Suprapubic skin (tissue), 4 donors: ENCODE measurements at places on chromosomes 3 and 15.

- no peak for DNase-seq
- H3K36me3 ChIP-seq = no peaks in the 10 kb centered on the region
- no peak overlapping the region for H3K4me3 ChIP-seq
Observed at GRCh38 chr15:53133255-53133850, 343.2 kb upstream of the ONECUT1 start.

GRCh38 chr3:131162516-131162915 lies 135.8 kb downstream of the NEK11 start:
- no peak overlapping the region for H3K27ac ChIP-seq
- H3K36me3 ChIP-seq = no peaks in the 10 kb centered on the region
- H3K4me3 ChIP-seq = no peak overlapping the region

DNA sequence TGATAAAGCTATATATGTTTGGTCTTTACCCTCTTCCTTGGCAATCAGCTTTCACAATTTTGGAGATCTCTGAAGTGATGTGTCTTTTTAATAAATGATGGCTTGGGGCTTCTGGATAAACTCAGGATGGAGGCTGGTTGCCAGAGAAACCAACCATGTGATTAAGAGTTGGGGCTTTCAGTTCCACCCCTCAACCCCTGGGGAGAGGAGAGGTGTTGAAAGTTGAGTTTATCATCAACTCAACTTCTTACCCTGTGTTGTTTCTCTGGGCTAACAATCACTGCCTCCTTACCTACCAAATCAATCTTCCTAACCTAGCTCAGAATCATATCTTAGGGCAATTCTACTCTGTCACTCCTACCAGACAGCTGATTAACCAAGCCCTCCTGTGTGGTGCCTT lies 735.8 kb downstream of the ZPLD1 start:
- no peak overlapping the region for H3K4me3 ChIP-seq
- H3K27ac ChIP-seq = no peak overlapping the region
- H3K36me3 ChIP-seq = no peaks in the 10 kb centered on the region

- peaks cover 18% of the 10 kb centered on the region for H3K36me3 ChIP-seq
- no peak for DNase-seq
- H3K27ac ChIP-seq = no peak overlapping the region
- no peaks in the 10 kb centered on the region for H3K4me1 ChIP-seq
- no peaks in the 10 kb centered on the region for H3K27me3 ChIP-seq
- no peak overlapping the region for H3K4me3 ChIP-seq
Observed at GRCh38 chr3:124656531-124656930, 73.7 kb upstream of the UMPS start.

GRCh38 chr3:140472306-140473020 lies 205.4 kb upstream of the TRIM42 start:
- no peaks in the 10 kb centered on the region for H3K27me3 ChIP-seq
- H3K4me3 ChIP-seq = no peak overlapping the region
- H3K36me3 ChIP-seq = no peaks in the 10 kb centered on the region
- DNase-seq = no peak

GRCh38 chr3:72694398-72694797 lies 153.8 kb downstream of the SHQ1 start:
- no peak for DNase-seq
- H3K4me3 ChIP-seq = no peak overlapping the region
- H3K4me1 ChIP-seq = no peaks in the 10 kb centered on the region
- no peaks in the 10 kb centered on the region for H3K27me3 ChIP-seq
- H3K27ac ChIP-seq = no peak overlapping the region

GRCh38 chr3:187679638-187680396 lies 9.6 kb upstream of the SST start:
- H3K36me3 ChIP-seq = no peaks in the 10 kb centered on the region
- no peaks in the 10 kb centered on the region for H3K4me1 ChIP-seq
- H3K4me3 ChIP-seq = no peak overlapping the region
- no peak overlapping the region for H3K27ac ChIP-seq
- peaks cover 6% of the 10 kb centered on the region for H3K27me3 ChIP-seq

DNA sequence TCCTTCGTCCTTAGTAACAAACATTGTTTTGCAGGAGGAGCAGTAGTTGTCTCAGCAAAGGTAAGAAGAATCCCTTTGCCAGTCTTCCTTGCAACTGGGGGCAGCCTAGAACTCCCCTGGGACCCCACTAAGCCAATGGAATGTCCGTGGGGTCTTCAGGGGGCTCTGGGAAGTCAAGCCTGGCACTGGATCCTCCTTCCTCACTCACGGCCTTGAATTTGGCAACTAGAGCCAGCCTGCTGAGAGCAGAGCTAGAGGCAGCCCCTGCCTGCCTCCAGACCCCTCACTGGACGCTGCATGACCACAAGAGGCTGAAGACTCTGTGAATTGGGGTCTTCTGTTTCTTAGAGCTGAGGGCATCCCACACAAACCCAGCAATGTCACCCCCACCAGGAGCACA lies 18.6 kb upstream of the PRR23E start:
- peaks cover 35% of the 10 kb centered on the region for H3K27me3 ChIP-seq
- DNase-seq = no peak
- no peaks in the 10 kb centered on the region for H3K36me3 ChIP-seq
- H3K4me1 ChIP-seq = peaks cover 3% of the 10 kb centered on the region
- no peak overlapping the region for H3K27ac ChIP-seq

- no peaks in the 10 kb centered on the region for H3K27me3 ChIP-seq
- no peak overlapping the region for H3K4me3 ChIP-seq
- H3K27ac ChIP-seq = no peak overlapping the region
Observed at GRCh38 chr15:86403914-86404583, 324.4 kb downstream of the AGBL1 start.

DNA sequence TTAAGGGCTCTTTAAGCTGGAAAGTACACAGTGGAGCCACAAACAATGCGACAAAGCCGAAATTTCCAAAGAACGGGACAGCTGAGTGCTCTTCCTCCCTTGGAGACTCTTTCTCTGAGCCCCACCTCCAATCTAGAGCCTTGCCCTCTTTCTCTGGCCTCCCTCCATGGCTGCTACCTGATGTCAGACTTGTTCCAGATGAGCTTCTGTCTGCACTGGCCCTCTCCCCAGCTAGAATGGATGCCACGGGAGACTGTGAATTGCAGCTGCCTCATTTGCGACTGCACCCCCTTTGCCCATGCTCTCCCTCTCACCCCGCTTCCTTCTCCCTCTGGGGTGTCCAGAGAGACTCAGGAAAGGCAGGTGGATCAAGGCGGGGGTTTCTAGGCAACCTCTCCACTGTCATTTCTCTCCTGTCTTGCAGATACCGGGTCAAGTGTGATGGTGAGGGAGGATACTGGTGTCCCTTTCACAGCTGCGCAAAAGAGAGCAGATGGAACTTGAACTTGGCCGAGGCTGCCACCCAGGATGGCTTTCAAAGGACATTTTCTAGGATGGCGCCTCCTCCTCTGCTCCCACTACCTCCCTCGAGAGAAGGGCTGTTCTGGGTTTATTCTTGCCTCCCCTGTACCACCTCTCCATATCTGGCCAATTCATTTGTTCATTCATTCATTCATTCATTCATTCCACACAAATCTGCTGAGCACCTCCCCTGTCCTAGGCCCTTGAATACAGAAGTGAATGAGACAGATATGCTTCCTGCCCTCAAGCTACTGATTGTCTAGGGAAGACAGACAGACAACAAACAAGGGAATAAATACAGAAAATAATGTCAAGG lies 12.8 kb downstream of the ATP2B2 start:
- H3K4me3 ChIP-seq = no peak overlapping the region
- H3K36me3 ChIP-seq = no peaks in the 10 kb centered on the region
- peaks cover 2% of the 10 kb centered on the region for H3K4me1 ChIP-seq
- DNase-seq = no peak
- no peaks in the 10 kb centered on the region for H3K27me3 ChIP-seq

DNA sequence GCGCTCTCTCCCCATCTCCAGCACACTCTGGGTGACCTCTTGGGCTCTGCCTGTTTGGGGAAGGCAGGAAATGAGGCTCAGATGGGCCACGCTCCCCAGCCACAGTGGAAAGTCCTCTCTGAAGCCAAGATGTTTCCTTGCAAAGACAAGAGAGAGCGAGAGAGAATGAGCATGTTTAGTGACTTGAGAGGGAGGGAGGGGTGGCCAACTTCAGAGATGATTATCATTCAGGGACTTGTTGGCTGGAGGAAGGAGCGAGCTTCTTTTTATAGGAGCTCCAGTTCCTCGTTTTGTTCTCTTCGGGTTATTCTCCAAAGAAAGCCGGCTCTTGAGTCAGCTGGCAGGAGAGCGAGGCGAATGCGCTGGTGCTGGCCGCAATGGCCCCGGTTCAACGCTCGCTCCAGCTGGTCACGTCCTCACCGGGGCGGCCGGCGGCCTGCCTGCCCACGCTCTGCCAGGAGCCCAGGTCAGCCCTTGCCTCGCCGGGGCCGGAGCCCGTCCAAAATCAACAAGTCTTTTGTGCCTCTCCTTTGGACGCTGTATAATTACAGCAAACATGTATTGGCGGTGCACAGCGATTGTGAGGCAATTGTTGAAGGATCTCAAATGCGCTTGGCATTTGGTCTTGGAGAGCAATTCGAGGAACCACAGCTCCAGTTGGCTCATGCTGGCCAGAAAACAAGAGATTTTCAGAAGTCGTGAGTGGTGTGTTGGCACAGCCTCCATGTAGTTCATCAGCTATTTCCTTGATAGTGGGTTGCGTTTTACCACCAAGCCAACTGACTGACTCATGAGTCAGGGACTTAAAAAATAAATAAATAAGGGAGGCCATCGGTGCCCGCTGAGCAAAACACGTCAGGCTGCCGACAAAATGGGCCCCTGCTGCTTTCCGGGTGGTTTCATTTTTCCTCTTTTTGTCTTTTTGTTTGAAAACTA lies 288.6 kb downstream of the UACA start:
- H3K4me1 ChIP-seq = peaks cover 34% of the 10 kb centered on the region
- H3K27me3 ChIP-seq = no peaks in the 10 kb centered on the region

DNA sequence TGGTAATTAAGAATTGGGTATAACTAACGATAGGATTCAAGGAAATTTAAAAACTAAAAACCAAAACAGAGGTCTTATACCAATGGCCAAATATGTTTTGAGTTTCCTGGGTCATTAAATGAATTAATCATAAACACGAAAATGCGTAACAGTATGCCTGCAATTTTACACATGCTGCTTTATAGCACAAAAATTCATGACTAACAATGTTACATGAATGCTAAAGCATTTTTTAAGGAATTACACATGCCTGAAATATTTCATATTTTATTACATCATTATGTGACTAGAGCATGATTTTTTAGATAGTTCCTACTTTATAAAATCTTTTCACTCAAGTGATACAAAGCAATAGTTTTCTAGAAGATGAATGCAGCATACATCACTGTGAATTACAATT lies 74.7 kb downstream of the ZNF148 start:
- H3K27me3 ChIP-seq = no peaks in the 10 kb centered on the region
- no peaks in the 10 kb centered on the region for H3K4me1 ChIP-seq
- peaks cover 2% of the 10 kb centered on the region for H3K36me3 ChIP-seq
- H3K27ac ChIP-seq = no peak overlapping the region
- H3K4me3 ChIP-seq = no peak overlapping the region

DNA sequence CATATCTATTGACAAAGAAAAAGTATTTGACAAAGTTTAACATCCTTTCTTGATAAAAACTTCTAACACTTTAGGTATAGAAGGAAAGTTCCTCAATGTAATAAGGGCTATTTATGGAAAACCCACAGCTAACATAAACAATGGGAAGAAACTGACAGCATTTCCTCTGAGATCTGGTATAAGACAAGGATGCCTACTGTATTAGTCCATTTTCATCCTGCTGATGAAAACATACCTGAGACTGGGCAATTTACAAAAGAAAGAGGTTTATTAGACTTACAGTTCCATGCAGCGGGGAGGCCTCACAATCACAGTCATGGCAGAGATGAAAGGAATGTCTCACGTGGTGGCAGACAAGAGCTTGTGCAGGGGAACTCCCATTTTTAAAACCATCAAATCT lies 17.8 kb upstream of the CLDN1 start:
- H3K4me1 ChIP-seq = peaks cover 12% of the 10 kb centered on the region
- no peaks in the 10 kb centered on the region for H3K36me3 ChIP-seq
- no peak overlapping the region for H3K27ac ChIP-seq
- H3K4me3 ChIP-seq = no peak overlapping the region

DNA sequence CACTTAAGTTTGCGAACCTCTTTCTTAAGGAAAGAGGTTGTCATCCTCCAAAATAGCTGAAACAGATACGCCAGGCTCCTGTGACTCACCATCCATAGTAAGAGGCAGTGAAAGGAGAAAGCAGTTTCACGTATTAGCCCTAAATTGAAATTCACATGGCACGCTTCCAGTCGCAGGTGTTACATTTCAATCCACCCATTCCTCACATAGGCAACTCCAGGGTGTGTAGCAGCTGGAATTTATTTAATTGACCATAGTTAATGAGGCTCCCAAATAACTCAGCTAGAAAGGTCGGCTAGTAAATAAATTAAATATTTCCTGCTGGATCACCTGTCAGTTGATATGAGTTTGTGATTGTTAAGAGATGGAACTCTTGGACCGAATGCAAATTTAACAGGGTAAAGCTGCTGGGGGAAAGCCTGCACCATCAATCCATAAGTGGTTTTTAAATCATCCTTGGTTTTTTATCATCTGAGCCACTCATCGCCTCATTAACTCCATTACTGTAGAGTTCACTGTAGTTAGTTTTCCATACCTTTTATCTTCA lies 19.6 kb downstream of the NSUN3 start:
- no peaks in the 10 kb centered on the region for H3K27me3 ChIP-seq
- no peak overlapping the region for H3K4me3 ChIP-seq
- H3K27ac ChIP-seq = no peak overlapping the region
- peaks cover 10% of the 10 kb centered on the region for H3K36me3 ChIP-seq

- H3K4me1 ChIP-seq = no peaks in the 10 kb centered on the region
- H3K4me3 ChIP-seq = no peak overlapping the region
- H3K36me3 ChIP-seq = no peaks in the 10 kb centered on the region
- H3K27me3 ChIP-seq = peaks cover 8% of the 10 kb centered on the region
- H3K27ac ChIP-seq = no peak overlapping the region
Observed at GRCh38 chr3:187684444-187684843, 14.2 kb upstream of the SST start.

- peaks cover 10% of the 10 kb centered on the region for H3K4me1 ChIP-seq
- no peak for DNase-seq
- H3K4me3 ChIP-seq = no peak overlapping the region
- H3K27me3 ChIP-seq = no peaks in the 10 kb centered on the region
- no peaks in the 10 kb centered on the region for H3K36me3 ChIP-seq
Observed at GRCh38 chr15:93477188-93477587, 388.2 kb upstream of the RGMA start.

DNA sequence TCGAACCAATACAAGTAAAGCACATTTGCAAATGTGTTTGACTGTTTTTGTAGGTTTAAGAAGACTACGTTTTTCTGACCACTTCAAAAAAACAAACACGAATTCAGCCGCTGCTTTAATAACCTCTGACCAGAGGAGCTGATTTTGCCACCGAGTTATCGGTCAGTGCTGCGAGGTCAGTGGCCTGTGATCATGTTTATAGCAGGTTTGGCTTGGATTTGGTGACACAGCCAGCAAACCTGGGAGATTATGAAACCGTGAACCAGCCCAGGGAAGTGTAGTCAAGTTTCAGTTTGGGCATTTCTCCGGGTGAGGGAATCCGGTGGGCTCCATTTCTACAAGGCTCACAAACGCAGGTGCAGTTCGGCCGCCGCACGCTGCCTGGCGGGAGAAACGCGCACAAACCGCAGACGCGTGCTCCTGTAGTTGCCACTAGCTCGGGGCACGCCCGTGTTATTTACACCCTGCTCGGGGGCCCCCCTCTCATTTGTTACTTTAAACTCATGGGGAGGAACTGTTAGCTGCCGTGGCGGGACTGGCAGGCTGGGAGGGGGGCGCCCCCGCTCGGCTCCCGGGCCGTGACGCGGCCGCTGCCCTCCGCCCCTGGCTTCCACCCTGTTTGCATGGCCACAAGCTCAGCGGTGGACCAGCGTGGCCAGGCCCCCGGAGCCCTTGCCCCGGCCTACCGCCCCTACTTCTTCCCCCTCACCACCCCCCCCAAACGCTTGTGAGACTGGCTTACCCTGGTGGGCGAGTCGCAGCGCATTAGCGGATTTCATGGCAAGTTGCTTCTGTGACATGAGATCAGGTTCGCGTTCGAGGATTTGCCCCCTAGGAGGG lies 13.6 kb upstream of the ONECUT1 start:
- no peaks in the 10 kb centered on the region for H3K36me3 ChIP-seq
- DNase-seq = no peak
- peaks cover 32% of the 10 kb centered on the region for H3K4me1 ChIP-seq
- H3K27me3 ChIP-seq = peaks cover 100% of the 10 kb centered on the region
- H3K27ac ChIP-seq = no peak overlapping the region
